ENCODE measurements at places on chromosomes 1 and 21. TPM values are rescaled to one million over a fixed set of nuclear protein-coding genes. Genes with fewer than 3 reads are reported as not detected.

GBP7 gene
- total RNA-seq, result not detected

UMODL1 gene
- total RNA-seq, result 0.68 TPM

AK5 gene
- total RNA-seq, result 31.5 TPM

- H3K4me1 ChIP-seq, result peaks cover 29% of the 10 kb centered on the region
- H3K27me3 ChIP-seq, result no peaks in the 10 kb centered on the region
- no peak overlapping the region for H3K27ac ChIP-seq
Measured at GRCh38 chr1:64928325-64928724, 38.0 kb downstream of the JAK1 start.

DNA sequence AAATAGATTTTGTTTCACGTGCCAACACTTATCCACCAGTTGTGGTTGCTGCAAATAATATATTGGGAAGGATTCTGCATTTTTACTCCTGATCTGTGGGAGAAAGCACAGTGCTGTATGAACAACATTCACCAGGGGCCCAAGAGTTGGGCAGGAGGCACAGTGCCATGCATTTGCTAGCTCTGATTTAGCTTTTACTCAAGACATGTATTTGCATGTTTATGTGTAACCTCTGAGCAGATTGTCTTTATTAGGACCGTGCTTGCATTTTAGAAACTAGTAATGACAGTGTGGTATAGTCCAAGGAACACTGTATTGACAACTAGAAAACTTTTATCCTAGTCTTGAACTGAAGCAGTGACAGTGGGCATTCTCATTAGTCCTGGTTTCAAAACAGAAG lies 133.9 kb upstream of the B3GALT2 start:
- peaks cover 13% of the 10 kb centered on the region for H3K36me3 ChIP-seq
- DNase-seq, result no peak
- no peak overlapping the region for H3K4me3 ChIP-seq
- H3K4me1 ChIP-seq, result peaks cover 38% of the 10 kb centered on the region
- no peaks in the 10 kb centered on the region for H3K27me3 ChIP-seq

- DNase-seq, result no peak
- H3K4me3 ChIP-seq, result no peak overlapping the region
- peaks cover 2% of the 10 kb centered on the region for H3K27me3 ChIP-seq
- H3K36me3 ChIP-seq, result no peaks in the 10 kb centered on the region
- no peak overlapping the region for H3K27ac ChIP-seq
- no peaks in the 10 kb centered on the region for H3K4me1 ChIP-seq
Measured at GRCh38 chr1:118190561-118190960, 5.5 kb upstream of the SPAG17 start.

DNA sequence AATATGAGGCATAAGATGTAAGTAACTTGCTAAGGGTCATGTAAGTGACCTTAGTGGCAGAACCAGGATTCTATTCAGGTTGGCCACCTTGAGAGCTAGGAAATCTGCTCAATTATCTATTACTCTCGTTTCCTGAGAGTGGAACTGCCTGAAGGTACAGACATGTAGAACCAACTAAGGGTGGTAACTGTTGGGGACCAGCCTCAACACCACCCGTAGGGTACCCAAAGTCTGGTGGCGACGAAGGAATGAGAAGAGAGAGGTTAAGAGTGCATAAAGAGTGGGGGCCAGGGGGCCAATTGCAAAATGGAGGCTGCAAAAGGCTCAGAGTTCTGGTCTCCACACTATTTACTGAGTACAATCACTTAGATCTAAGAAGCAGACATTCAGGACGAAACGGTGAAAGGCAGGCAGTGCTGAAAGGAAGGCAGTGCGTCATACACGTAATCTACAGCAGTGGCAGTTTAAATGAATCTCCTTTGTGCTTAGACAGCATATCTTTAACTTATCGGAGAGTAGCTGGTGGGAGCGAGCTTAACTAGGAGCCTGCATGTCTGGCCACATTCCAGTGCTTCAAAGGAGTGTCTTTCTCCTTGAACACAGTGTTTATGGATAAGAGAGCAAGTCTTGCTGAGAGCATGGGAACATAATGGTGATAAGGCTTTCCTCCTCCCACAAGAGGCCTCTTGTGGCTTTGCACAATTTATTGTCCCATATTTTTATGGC lies 25.0 kb downstream of the SRSF4 start:
- no peak overlapping the region for H3K4me3 ChIP-seq
- H3K27me3 ChIP-seq, result no peaks in the 10 kb centered on the region
- no peak for DNase-seq
- peaks cover 19% of the 10 kb centered on the region for H3K4me1 ChIP-seq

- no peaks in the 10 kb centered on the region for H3K36me3 ChIP-seq
- no peak overlapping the region for H3K4me3 ChIP-seq
- H3K4me1 ChIP-seq, result no peaks in the 10 kb centered on the region
- DNase-seq, result no peak
- H3K27me3 ChIP-seq, result peaks cover 23% of the 10 kb centered on the region
Measured at GRCh38 chr1:196970182-196970581, 7.2 kb upstream of the CFHR5 start.

- no peak overlapping the region for H3K27ac ChIP-seq
- no peak overlapping the region for H3K4me3 ChIP-seq
- H3K4me1 ChIP-seq, result peaks cover 22% of the 10 kb centered on the region
- H3K27me3 ChIP-seq, result no peaks in the 10 kb centered on the region
- DNase-seq, result no peak
- H3K36me3 ChIP-seq, result no peaks in the 10 kb centered on the region
Measured at GRCh38 chr1:172323686-172324085, 96.8 kb upstream of the C1orf105 start.

DNA sequence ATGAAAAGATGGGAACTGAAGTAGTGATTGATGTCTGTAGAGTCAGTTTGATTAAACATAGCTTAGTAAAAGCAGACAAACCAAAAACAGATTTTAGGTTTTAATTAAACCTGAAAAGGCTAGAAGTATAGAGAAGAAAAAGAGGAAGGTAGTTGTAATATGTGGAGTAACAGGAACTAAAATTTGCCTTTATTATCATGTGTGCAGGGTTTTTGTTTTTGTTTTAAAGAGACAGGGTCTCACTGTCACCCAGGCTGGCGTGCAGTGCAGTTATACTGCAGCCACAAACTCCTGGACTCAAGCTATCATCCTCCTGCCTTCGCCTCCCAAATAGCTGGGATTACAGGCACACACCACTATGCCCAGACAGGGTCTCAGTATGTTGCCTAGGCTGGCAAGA lies 6.0 kb downstream of the TOR1AIP1 start:
- no peaks in the 10 kb centered on the region for H3K27me3 ChIP-seq
- H3K36me3 ChIP-seq, result peaks cover 32% of the 10 kb centered on the region
- no peak overlapping the region for H3K27ac ChIP-seq
- peaks cover 19% of the 10 kb centered on the region for H3K4me1 ChIP-seq

DNA sequence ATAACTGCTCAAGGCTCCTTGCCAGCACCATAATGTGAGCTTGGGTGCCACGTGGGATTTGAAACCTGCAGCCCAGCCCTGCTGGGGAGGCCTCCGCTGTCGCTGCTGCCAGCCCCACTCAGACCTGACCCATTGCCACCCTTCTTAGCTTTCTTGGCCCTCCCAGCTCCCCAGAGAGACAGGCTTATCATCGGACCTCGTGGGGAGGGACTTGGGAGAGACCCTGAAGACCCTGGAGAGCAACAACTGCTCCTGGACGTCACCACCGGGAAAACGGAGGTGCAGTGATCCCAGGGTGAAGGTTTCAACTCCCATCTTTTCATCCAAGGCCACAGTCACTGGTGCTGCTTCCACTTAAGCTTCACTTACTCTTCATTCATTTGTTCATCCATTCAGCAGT lies 596.1 kb downstream of the PTPRU start:
- H3K36me3 ChIP-seq, result no peaks in the 10 kb centered on the region
- no peaks in the 10 kb centered on the region for H3K4me1 ChIP-seq
- DNase-seq, result peak; percentile 72
- H3K27ac ChIP-seq, result no peak overlapping the region

DNA sequence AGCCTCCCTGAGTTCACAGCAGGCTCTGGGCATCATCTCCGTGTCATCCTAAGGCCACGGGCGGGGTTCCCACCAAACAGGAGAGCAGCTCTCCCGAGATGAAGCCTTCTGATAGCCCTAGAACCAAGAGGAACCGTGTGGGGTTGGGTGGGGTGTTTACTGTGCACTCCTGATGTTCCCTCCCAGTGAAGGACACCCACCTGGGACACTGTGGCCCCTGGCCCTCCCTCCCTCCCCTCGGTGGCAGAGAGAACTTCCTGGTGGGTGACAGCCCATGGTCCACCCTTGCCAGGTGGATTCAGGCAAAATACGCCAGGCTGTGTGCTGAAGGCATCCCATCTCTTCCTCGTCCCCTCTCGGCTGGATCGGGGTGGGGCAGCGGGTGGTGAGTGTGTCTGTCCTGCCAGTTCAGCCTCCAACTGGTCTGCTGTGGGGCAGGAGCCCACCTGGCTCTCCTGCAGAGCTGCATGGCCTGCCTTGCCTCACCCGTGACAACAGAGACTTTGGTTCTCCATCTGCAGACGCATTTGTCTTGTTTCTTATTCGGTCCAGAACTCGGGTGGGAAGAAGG lies 15.6 kb upstream of the C1orf174 start:
- H3K27ac ChIP-seq, result no peak overlapping the region
- H3K4me3 ChIP-seq, result no peak overlapping the region
- peaks cover 3% of the 10 kb centered on the region for H3K27me3 ChIP-seq
- no peak for DNase-seq

DNA sequence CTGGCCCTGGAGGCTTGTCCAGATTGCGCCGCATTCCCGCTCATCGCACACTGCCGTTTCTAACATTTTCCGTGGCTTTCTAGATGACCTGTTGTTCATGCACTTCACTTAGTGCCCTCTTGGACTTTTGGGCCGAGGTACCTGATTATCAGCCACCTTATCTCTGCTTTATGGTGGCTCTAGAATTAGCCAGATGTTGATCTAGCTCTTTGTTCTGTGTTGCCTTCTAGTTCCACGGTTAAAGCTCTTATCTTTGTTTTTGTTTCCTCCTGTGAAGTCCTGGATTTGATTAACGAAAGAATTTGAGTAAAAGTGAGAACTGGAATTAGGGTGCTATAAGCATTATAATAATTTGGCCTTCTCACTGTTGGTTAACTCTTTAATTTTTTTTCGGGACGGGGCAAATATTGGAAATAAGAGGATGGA lies 945 bp downstream of the RNPEP start:
- H3K27ac ChIP-seq, result peak overlapping the region; percentile 89
- no peak for DNase-seq
- H3K27me3 ChIP-seq, result no peaks in the 10 kb centered on the region
- H3K4me1 ChIP-seq, result peaks cover 22% of the 10 kb centered on the region

GRCh38 chr1:54979327-54979891 lies 1.0 kb upstream of the TMEM61 start:
- H3K36me3 ChIP-seq, result no peaks in the 10 kb centered on the region
- H3K27me3 ChIP-seq, result peaks cover 19% of the 10 kb centered on the region
- DNase-seq, result no peak
- peaks cover 9% of the 10 kb centered on the region for H3K4me1 ChIP-seq
- H3K4me3 ChIP-seq, result no peak overlapping the region
- H3K27ac ChIP-seq, result no peak overlapping the region

DNA sequence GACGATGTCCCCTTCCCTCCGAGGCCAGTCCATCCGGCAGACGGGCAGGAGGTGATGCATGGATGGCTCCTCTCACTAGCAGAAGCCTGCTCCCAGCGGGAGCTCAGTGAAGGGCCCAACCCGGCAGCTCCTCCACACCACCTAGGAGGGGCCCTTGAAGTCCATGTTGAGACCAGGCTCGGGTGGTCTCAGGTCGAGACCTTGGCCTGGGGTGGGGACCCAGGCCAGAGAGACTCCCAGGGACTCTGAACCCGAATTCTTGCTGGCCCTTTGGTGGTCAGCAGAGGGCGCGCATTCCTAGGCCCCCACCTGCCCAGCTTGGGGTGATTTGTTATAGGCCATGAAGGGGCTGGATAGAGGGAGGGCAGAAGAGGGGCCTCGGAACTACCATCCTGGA lies 642 bp upstream of the NT5C1A start:
- H3K36me3 ChIP-seq, result peaks cover 1% of the 10 kb centered on the region
- H3K27me3 ChIP-seq, result peaks cover 42% of the 10 kb centered on the region
- DNase-seq, result no peak
- H3K4me1 ChIP-seq, result peaks cover 8% of the 10 kb centered on the region

All from osteocyte (in vitro differentiated cells).